ENCODE measurements at places on chromosomes 3 and 15. TPM values are rescaled to one million over a fixed set of nuclear protein-coding genes. Genes with fewer than 3 reads are reported as not detected.

Gene CDHR4
- total RNA-seq, result not detected

Gene PLCD1
- total RNA-seq, result 24.4 TPM

Gene SLC28A2
- total RNA-seq, result not detected

GRCh38 chr3:25453619-25454004 is 25.5 kb downstream of the RARB start:
- no peak for ATAC-seq

DNA sequence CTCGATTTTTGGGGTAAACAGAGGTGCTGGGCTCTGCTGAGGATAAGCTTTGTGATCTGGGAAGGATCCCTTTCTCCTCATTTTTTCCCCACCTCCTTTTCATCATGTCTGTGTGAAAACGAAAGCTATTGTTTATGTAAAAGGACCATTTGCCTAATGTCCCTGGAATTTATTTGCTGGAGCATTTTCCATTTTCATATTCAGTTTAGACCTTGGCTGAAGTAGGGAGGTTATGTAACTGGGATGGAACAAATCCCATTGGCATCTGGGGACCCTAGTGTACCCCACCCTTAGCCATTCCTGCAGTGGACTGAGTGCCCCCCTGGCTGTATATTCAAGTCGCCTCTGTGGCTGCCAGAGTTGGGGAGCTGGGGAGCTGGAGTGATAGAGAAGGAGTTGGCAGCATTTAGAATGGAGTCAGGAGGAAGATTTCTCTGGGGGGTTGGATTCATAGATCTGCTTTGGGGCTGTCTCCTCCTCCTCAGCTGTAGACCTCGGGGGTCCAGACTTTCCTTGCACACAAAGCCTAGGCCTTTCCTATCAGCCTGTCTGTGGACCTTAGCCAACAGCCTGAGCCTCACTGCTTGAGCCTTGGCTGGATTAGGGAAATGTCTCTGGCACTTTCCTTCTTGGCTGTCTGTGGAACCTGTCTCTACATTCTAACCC is 270.4 kb upstream of the CTDSPL start:
- ATAC-seq, result no peak

DNA sequence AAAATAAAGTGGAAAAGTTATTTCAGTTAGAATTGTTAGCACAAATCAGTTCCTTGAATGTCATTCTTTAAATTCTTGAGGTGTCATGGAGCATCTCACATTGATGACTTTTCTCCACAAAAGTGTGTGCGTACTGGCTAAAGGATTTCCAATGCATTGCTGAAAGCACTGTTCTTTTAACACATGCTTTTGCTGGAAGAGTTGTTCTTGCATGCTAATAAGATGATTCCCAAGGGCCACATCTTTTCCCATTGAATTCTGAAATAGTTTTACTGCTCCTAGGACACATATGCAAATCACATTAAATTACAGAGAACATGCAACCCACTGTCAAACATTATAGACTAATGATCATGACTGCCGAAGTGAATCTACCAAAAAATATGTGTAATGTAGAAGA is 516.3 kb upstream of the CADM2 start:
- ATAC-seq, result no peak

- no peak for ATAC-seq
These were observed 44.8 kb downstream of the POLR2M start for GRCh38 chr15:57751177-57751800.

- ATAC-seq, result no peak
These were observed 35.7 kb upstream of the PHLDB2 start for GRCh38 chr3:111823341-111823855.

- no peak for ATAC-seq
These were observed 2.5 kb upstream of the FETUB start for GRCh38 chr3:186637686-186638085.

GRCh38 chr3:11076711-11077110 is 77.6 kb upstream of the HRH1 start:
- ATAC-seq, result no peak

DNA sequence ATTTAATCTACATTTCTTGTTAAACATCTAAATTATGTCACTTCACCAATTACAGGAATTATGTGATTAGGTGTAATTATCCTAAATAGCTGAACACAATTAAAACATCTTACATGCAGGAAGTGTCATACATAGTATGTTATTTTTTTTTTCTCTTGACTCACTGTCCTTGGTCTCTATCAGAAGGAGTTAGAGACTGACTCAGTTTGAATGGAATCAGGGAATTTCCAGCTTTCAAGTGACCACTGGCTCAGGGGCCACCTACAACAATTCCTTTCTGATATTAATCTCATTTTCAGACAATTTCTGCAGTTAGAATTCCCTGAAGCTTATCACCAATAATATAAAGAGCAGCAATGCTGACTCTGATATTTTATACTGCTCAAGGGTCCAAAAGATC is 400.7 kb downstream of the ROBO1 start:
- no peak for ATAC-seq

DNA sequence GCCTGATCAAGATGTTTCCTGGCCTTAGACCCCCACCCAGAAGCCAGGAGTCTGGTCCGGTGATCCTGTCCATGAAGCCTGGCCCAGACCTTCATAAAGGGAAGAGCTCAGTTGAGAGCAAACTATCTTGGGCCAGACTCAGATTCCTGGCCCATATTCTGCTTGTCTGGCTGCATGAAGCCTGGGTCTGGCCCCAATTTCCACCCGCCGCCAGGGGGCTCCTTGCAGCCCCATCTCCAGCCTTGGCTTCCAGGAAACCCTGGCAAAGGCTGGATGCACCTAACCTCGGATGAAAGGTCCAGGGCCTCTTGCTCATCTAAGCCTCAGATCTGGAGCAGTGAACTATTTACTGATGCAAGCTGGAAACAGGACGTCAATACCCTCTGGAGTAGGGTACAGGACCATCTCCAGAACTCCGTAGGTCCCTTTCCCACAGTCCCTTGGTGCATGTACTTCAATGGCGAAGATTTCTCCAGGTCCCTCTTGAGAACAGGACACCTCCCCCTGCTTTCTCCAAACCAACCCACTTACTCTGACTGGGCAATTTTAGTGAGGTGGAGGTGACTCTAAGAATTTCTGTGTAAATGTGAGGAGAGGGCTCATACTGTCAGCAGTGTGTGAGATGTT is 5.6 kb downstream of the FOXL2 start:
- ATAC-seq, result no peak

- ATAC-seq, result no peak
These were observed 1441.5 kb downstream of the OTOL1 start for GRCh38 chr3:162938083-162938482.

GRCh38 chr3:121855555-121855954 is 20.5 kb downstream of the EAF2 start:
- no peak for ATAC-seq

All from activated T-helper 17 cell treated with anti-CD3 and anti-CD28 coated beads, Interleukin-2, amount 50 U/mL, for 72 hours (primary cell).